Kidney epithelial cell (primary cell): ENCODE measurements at places on chromosomes 16 and 17. TPM values are rescaled to one million over a fixed set of nuclear protein-coding genes. Genes with fewer than 3 reads are reported as not detected.

The SLC5A11 gene
- not detected in 2 replicates for total RNA-seq

The PTX4 gene
- total RNA-seq = not detected in 2 replicates

The GRIN2C gene
- not detected in 2 replicates for total RNA-seq

The MAP2K6 gene
- total RNA-seq = 1.9 and 2.2 TPM in 2 replicates

The MT1G gene
- 0.75 and 14.8 TPM in 2 replicates for total RNA-seq

The SCNN1B gene
- total RNA-seq = 0.38 TPM in 1 of 2 replicates, not detected in the other

The PSME3IP1 gene
- total RNA-seq = 93.4 and 94.5 TPM in 2 replicates

The RECQL5 gene
- 18.7 and 29.5 TPM in 2 replicates for total RNA-seq

The NOG gene
- 32.8 and 34.6 TPM in 2 replicates for total RNA-seq

The ITGB4 gene
- 17.8 and 27.9 TPM in 2 replicates for total RNA-seq

The KIFC3 gene
- total RNA-seq = 84.9 and 94.7 TPM in 2 replicates

The CCL8 gene
- total RNA-seq = not detected in 2 replicates

The TOX3 gene
- 7.4 and 7.9 TPM in 2 replicates for total RNA-seq

The PDE6G gene
- 2.2 and 5.3 TPM in 2 replicates for total RNA-seq

The SLFN14 gene
- total RNA-seq = not detected in 2 replicates

GRCh38 chr16:89174877-89175276 lies 3.3 kb downstream of the CDH15 start:
- DNase-seq = no peak

GRCh38 chr16:23520500-23520899 lies 10.2 kb upstream of the GGA2 start:
- DNase-seq = no peak

DNA sequence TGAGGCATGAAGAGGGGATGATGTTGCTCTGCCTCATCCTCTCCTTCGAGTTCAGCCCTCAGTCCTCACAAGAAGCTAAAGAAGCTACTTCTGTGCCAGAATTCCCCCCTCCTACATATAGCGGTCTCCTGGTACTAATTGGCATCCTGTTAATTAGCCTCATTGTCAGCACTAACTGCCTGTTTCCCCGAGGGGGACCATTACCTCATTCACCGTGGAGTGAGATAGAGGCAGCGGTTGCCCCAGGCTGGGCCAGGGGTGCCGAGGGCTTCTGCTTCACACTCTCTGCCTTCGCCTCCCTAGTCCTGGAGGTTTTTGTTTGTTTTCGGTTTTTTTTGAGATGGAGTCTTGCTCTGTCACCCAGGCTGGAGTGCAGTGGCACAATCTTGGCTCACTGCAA lies 5.7 kb upstream of the MINK1 start:
- DNase-seq = no peak

GRCh38 chr17:44970136-44970741 lies 2.1 kb upstream of the C1QL1 start:
- no peak for DNase-seq

GRCh38 chr17:33904476-33904875 lies 350.6 kb upstream of the CCL2 start:
- no peak for DNase-seq

- DNase-seq = no peak
Observed at GRCh38 chr17:63833026-63833740, 5.7 kb upstream of the FTSJ3 start.

GRCh38 chr17:34626121-34626681 lies 46.8 kb downstream of the TMEM132E start:
- no peak for DNase-seq

- no peak for DNase-seq
Observed at GRCh38 chr16:53872248-53873221, 168.6 kb downstream of the FTO start.

GRCh38 chr17:18951941-18952842 lies at the start of gene SLC5A10:
Gene SLC5A10 (plus strand): TSS chr17:18952165. CDS start chr17:18952206, 41 bp downstream.
- no peak for DNase-seq

DNA sequence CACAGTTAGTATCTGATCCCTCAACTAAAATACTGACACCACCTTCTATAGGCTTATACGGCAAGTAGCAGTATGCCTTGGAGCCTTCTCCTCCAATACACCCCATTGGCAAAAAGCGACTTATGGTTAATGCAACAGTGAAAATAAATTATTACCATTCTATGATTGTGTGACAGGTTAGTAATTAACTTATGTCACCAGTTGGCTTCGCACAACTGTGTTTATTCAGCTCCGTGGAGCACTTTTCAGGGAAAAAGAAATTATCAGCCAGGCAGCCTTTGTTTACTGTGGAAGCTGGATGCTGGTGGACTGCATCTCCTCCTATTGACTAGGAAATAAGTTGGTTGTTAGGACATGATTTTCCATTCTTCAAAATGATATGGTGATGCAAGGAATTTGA lies 833.8 kb upstream of the RBFOX1 start:
- DNase-seq = no peak

GRCh38 chr17:13209081-13209480 lies 191.3 kb upstream of the ELAC2 start:
- no peak for DNase-seq

DNA sequence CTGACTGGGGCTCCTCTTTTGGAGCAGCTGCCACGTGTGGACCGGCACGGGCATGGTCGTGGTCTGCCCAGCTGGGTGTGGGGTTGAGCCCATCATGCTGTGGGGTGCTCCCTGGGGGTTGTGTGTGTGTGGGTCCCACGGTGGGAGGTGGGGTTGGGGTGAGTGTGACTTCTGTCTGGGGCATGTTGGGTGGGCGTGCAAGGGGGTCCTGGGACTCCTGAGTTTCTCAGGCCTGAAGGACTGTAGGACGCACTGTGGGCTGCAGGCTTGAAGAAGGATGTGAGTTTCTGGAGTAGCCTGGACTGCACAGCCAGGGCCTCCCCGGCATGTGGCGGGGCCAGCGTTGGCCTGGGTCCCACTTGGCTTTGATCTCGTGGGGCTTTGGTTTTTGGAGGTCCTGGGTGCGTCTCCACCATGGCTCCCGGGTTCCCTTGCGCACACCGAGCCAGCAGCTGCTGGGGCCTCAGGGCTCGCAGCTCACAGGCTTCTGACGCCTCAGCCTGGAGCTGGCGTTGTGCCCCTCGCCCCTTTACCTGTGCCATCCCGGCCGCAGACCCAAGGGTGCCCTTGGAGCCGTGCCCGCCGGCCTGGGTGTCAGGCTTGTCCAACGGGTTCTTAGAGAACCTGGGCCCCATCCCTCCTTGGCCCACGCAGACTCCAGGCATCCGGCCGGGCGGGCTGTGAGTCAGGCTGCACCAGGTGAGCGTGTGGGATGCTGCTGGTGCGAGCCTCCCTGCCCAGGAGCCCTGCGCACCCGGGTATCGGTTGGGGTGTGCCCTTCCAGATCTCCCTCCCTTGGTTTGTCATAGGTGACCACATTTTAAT lies 34.4 kb upstream of the ZNF750 start:
- no peak for DNase-seq

- DNase-seq = no peak
Observed at GRCh38 chr16:66487580-66488275, 60.6 kb downstream of the BEAN1 start.

- no peak for DNase-seq
Observed at GRCh38 chr16:67238806-67239470, 8.3 kb downstream of the FHOD1 start.

GRCh38 chr17:48456589-48456988 lies 26.6 kb upstream of the SKAP1 start:
- peak; percentile 56 for DNase-seq

GRCh38 chr16:67873435-67874370 lies 851 bp downstream of the EDC4 start:
- no peak for DNase-seq

DNA sequence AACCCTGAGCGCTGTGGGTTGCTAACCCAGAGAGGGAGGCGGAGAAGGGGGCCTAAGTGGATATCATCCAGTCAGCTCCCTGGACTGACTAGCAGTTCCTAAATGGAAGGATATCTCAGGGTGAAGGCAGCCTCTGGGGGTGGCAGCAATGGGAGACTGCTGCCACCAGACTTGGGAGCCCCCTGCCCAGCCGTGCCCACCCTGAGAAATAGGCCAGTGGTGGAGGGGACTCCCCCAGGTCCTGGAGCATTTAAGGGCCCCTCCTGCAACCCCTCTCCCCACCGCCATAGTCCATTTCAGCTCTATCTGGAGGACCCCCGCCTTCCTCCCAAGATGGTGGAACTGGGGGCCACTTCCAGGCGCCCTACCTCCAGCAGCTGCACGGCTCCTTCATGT lies 8.4 kb downstream of the TSPOAP1 start:
- DNase-seq = no peak

GRCh38 chr17:64950871-64951270 lies 31.6 kb upstream of the LRRC37A3 start:
- DNase-seq = no peak

GRCh38 chr17:40487371-40488020 lies 13.9 kb downstream of the TNS4 start:
- no peak for DNase-seq

- peak; percentile 69 for DNase-seq
Observed at GRCh38 chr17:48244121-48244711, 136.7 kb downstream of the SNX11 start.

DNA sequence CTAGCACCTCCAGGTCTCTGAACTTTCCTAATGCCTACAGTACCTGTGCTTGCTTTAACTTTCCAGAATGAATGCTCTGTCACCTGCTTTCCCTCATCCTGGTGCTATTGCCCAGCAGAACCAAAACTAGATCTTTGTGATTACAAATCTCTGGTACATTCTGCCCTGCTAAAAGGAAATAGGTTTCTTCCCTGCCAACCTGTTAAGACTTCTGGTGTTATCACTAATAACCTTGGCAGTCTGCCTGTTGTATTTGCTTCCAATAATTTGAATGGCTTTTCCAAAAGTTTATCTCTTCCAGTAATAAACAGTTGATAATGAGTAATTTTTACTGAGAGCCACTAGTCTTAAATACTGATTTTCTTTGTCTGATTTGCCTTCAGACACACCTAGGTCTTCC lies 15.4 kb downstream of the PDZD9 start:
- DNase-seq = no peak
